Sigmoid colon (tissue), 7 donors: ENCODE measurements at places on chromosomes 1 and 21. TPM values are rescaled to one million over a fixed set of nuclear protein-coding genes. Genes with fewer than 3 reads are reported as not detected.

The SRGAP2B gene
- 11.8 TPM for total RNA-seq

The CTTNBP2NL gene
- 15.1 TPM for total RNA-seq

The KRTAP13-2 gene
- not detected for total RNA-seq

The OVAAL gene
- total RNA-seq, result not detected

The SLX9 gene
- 18.3 TPM for total RNA-seq

The FAM177B gene
- total RNA-seq, result 0.36 TPM

The RPE65 gene
- not detected for total RNA-seq

The SH2D1B gene
- not detected for total RNA-seq

The TRMT13 gene
- total RNA-seq, result 26.4 TPM

The OR6N1 gene
- not detected for total RNA-seq

DNA sequence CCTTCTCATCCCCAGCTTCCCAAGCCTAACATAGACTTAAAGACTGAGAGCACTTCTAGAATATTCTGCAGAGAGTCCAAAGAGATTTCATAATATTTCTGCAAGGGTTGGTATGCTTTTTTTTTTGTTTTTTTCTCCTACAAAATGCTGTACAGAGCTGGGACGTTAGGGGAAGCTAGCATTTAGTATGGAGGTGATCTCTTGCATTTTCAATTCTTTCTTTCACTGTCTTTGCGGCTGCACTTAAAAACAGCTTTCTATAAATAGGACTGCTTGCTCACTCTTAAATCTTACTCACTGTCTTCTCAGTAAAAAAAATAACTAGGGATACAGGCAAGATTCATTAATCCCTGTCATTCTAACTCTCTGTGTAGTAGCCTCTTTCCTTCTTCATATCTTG lies 7.4 kb downstream of the DSCAM start:
- DNase-seq, result no peak

- no peak for DNase-seq
Measured at GRCh38 chr1:62941780-62942179, 157.8 kb downstream of the ATG4C start.

DNA sequence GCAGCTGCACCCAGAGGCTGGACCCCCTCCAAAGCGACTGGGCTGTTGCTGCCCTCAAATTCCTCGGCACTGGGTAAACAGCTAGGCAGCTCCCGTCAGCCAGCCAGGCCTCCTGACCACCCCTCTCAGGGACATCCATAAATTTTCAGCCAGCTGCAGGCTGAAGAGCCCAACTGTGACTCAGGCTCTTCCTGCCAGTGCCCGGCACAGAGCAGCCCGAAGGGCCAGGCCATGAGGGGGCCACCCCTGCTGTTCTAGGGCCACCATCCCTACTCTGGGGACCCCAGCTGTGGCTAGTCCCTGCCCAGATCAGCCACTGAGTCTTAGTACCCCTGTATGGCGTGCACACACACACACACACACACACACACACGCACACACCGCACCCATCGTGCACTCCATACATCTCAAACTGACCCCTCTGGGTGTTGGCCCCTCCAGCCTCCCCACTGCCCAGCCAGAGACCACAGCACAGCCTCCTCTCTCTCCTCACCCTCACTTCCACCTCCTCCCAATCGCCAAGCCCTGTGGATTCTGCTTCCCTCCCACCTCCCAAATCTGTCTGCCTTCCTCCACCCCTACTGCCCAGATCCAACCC lies 6.2 kb upstream of the LAPTM5 start:
- peak; percentile 91 for DNase-seq

GRCh38 chr21:25589887-25590286 lies 17.4 kb downstream of the MRPL39 start:
- no peak for DNase-seq

DNA sequence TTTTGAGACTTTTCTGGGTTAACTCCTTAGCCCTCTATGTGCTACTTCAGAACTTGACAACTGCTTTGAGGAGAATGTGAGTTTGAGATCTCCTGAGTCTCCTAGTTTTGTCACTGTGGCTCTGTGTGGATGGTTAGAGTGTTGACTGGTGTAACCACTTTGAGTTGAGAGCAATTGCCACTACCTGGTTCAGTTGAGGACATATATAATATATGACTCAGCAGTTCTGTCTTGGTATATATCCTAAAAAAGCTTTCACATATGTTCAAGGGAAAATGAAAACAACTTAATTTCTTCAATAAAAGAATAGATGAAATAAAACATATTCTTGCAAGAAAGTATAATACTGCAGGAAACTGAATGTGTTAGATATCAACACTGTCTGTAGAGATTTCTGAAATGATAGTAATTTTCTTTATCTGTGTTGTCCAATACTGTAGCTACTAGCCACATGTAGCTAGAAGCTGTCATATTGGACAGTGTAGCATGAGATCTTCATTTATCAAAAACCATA lies 96.7 kb upstream of the QSOX1 start:
- DNase-seq, result no peak

GRCh38 chr1:162088281-162088969 lies 18.9 kb downstream of the NOS1AP start:
- DNase-seq, result no peak

- DNase-seq, result no peak
Measured at GRCh38 chr1:193486671-193487229, 300.3 kb upstream of the B3GALT2 start.

- DNase-seq, result no peak
Measured at GRCh38 chr1:44707112-44707881, 23.7 kb downstream of the RNU5D-1 start.

GRCh38 chr1:101139821-101140718 lies 96.7 kb upstream of the S1PR1 start:
- no peak for DNase-seq

GRCh38 chr1:14222086-14222485 lies 376.4 kb upstream of the KAZN start:
- no peak for DNase-seq

- DNase-seq, result no peak
Measured at GRCh38 chr1:229781453-229781852, 155.4 kb downstream of the URB2 start.

GRCh38 chr1:53684741-53685140 lies 54.2 kb downstream of the GLIS1 start:
- no peak for DNase-seq

- DNase-seq, result no peak
Measured at GRCh38 chr1:85027242-85027983, 20.9 kb downstream of the MCOLN3 start.

DNA sequence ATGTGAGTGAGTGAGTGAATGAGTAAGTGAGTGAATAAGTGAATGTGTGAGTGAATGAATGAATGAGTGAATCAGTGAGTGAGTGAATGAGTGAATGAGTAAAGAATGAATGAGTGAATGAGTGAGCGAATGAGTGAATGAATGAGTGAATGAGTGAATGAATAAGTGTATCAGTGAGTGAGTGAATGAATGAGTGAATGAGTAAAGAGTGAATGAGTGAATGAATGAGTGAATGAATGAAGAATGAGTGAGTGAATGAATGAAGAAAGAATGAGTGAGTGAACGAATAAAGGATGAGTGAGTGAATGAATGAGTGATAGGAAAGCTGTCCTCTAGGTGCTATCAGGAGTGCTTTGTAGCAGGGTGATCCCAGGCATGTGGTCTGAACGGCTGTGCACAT lies 35.7 kb downstream of the CFAP74 start:
- DNase-seq, result no peak

DNA sequence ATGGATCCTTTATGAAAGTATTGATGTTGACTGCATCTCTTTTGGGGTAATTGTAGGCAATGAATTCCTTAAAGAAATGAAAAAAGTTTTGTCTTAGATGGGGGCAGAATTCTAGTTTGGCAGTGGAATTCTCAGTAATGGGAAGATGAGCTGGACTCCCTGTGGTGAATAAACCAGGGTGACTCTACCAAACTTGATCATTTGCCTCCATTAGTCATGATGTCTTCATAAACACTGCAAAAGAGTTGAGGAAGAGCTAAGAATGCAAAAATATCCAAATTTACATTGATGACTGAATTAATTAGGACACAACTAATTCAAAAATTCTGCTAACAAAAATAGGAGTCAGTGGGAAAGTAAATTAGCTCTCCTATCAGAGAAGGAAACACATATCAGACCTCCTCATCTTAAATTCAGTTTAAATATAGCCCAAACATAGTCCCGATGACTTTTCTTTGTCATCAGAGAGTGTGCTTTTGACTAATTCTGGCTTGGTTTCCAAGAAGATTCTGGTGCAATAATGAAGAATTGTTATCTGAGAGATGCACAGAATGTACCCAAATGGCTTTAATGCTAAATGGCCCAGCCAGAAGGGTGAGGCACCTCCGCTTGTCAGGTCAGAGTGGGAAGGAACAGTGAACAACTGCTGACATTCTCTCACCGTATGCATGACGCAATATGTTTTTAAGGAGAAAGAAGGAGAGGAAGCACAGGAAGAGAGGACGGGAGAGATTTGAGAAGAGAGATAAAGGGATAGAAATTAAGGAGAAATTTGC lies 525.1 kb downstream of the LMO4 start:
- no peak for DNase-seq

GRCh38 chr1:157472056-157472701 lies 80.1 kb downstream of the FCRL5 start:
- DNase-seq, result no peak

GRCh38 chr21:33968080-33968994 lies 52.7 kb upstream of the ATP5PO start:
- DNase-seq, result no peak

GRCh38 chr1:31381394-31382294 lies 8.8 kb upstream of the FABP3 start:
- no peak for DNase-seq

DNA sequence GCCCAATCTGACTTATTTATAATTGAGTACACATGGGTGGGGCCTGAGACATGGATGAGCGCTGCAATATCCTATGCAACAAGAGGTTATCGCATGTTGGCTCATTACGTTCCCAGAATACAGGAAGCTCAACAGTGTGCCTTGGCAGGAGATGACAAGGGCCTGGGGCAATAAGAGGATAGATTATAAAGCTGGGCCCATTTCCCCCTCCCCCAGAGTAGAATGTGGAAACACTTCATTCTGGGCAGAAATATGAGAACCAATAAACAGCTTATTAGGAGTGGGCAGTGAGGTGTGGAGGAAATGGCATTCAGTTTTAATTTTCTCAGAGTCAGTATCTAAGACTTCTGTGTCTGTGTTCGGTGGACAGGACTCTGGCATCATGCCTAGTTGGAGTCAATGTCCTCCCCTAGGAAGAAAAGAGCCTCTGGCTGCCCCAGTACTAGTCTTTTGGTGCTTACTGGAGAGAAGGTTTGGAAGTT lies 92.8 kb downstream of the PIK3R3 start:
- peak; percentile 67 for DNase-seq

- DNase-seq, result no peak
Measured at GRCh38 chr21:26490771-26491170, 82.3 kb downstream of the CYYR1 start.

DNA sequence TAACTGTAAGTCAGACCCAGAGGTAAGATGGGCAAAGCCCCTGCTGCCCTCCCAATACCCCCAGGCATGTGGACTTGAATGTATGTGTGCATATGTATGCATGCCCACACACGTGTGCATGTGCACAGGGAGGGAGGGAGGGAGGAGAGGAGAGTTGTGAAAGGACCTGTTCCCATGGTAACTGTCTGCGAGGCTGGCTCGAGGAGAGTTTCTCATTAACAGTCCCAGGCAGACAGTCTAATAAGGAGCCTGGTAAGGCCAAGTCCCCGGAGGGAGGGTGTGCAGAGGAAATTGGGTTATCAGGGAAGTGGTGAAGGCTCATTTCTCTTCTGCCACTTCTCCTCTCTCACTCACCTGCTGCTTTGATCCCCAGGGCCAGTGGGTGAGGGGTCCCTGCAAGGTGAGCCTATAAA lies 74.9 kb downstream of the NFASC start:
- no peak for DNase-seq

GRCh38 chr1:43653893-43654292 lies 3.9 kb downstream of the KDM4A start:
- DNase-seq, result no peak

- DNase-seq, result no peak
Measured at GRCh38 chr1:5198328-5198727, 543.9 kb downstream of the AJAP1 start.

DNA sequence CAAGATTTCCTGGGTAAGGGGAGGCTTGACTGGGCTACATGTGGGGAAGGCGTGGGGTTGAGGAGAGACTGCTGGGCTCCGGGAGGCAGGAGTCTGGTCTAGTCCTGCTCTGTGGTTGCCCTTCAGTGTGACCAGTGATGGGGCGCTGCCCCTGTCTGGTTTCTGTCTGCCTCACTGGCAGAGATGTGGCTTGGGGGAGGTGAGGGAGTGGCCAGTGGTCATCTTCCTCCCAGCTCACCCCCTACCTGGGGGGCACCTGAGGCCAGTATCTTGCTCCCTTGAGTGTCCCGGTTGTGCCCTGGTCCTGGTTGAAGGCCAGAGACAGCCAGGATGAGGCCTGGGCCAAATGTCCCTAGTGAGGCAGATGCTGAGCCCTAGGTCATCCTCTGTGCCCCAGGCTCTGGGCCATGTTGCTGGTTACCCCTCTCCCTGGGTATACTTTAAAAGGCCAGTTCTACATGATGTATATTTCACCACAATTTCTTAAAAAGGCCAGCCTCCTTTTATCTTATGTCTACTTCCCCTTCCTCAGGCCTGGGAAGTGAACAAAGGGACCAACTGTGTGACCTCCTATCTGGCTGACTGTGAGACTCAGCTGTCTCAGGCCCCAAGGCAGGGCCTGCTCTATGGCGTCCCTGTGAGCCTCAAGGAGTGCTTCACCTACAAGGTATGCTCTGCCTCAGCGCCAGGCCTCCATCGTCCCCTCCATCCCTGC lies 10.5 kb downstream of the FAAH start:
- no peak for DNase-seq

GRCh38 chr1:12232221-12232620 lies 2.4 kb downstream of the VPS13D start:
- no peak for DNase-seq
